ENCODE measurements at places on chromosomes 4 and X.

- DNase-seq = no peak
Observed at GRCh38 chr4:126273746-126274145, 959.0 kb downstream of the FAT4 start.

DNA sequence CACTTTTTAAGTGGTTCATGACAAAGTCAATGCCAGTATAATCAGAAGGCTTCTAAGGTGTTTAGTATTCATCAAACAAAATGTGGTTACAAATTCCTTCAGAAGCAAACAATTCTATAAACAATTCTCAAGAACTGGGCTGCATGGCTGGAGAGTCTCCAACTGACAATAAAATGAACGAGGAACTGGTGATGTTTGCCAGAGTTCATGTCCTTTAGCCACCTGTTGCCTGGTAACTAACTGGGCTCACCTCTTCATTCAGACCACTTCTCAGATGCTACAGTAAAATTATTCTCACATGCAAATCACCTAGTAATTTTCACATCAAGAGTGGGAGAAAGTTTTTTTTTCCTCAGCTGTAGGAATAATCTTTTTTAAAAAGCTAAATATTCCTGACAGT, 53.3 kb downstream of the CAMK2D start:
- no peak for DNase-seq

DNA sequence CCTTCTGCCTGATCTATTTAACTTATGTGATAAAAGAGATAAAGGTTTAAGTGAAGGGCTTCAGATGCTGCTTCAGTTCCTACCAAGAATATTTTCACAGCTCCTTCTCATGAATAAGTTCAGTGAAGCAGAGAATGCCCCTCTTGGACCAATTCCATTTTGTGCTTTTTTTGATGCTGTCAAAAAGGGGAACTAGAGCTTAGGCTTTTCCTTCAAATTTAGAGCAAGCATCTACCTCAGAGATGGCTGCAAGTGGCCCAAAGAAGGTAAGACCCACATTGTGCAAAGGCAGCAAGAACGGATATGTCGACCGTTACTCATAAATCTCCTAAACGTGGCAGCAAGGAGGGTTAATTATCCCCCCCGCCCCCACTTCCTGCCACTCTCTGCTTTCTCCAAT, 4.5 kb downstream of the CHRDL1 start:
- no peak for DNase-seq

DNA sequence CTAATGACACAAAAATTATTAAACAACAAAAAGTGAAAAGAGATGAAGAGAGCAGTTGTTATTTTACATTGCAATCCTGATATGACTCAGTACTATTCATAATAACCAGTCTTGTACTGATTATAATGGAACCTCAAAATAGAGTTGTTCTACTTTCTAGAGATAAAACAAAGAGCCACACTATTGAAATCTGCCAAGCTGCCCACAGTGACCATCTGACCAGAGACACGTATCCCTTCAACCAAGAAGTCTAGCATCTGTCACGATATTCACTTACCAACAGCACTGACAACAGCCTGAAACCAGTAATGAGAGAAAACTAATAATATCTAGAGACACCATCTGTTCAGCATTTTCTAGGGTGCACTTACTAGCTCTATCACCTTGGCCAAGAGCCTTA, 466.7 kb downstream of the NKX6-1 start:
- DNase-seq = no peak

- DNase-seq = no peak
Observed at GRCh38 chrX:53479301-53479700, 45.1 kb upstream of the HSD17B10 start.

Measured in CD4-positive, alpha-beta T cell (primary cell).